ENCODE measurements at places on chromosomes 11 and 22. TPM values are rescaled to one million over a fixed set of nuclear protein-coding genes. Genes with fewer than 3 reads are reported as not detected.

Gene TSPAN18
- 28.6 TPM for total RNA-seq

Gene RNF169
- total RNA-seq, result 17.8 TPM

Gene CLDN5
- 0.04 TPM for total RNA-seq

Gene PATE4
- not detected for total RNA-seq

Gene ACR
- not detected for total RNA-seq

Gene HTR3A
- not detected for total RNA-seq

Gene OR52H1
- not detected for total RNA-seq

Gene MS4A6E
- total RNA-seq, result not detected

Gene NRIP3
- 10.1 TPM for total RNA-seq

Gene CECR2
- 17.6 TPM for total RNA-seq

Gene BTG4
- not detected for total RNA-seq

Gene RFPL1
- total RNA-seq, result not detected

Gene GAS2L1
- 6.4 TPM for total RNA-seq

Gene GLYAT
- not detected for total RNA-seq

Gene OVCH2
- not detected for total RNA-seq

Gene OR2D2
- not detected for total RNA-seq

Gene APOA5
- total RNA-seq, result not detected

Gene OR5P2
- total RNA-seq, result not detected

Gene RNH1
- 82.4 TPM for total RNA-seq

Gene CARNS1
- total RNA-seq, result 0.05 TPM

Gene ASCL3
- not detected for total RNA-seq

Gene OR51I2
- not detected for total RNA-seq

Gene RBFOX2
- total RNA-seq, result 136 TPM

Gene VWA5A
- 38.1 TPM for total RNA-seq

Gene FOSL1
- 1.9 TPM for total RNA-seq

Gene OR51B4
- not detected for total RNA-seq

Gene IGSF22
- 0.08 TPM for total RNA-seq

Gene CCDC117
- total RNA-seq, result 43.9 TPM

Gene KIRREL3
- 0.08 TPM for total RNA-seq

Gene PRAME
- total RNA-seq, result not detected

Gene IGLL1
- total RNA-seq, result not detected

Gene GDPD5
- total RNA-seq, result 5.8 TPM

Gene GPR83
- total RNA-seq, result 0.04 TPM

Gene C11orf87
- total RNA-seq, result not detected

Gene KDM4D
- total RNA-seq, result 1.9 TPM

Gene TUB
- 18.9 TPM for total RNA-seq

Gene APOC3
- not detected for total RNA-seq

Gene NF2
- 43.8 TPM for total RNA-seq

Gene TBX1
- 11.8 TPM for total RNA-seq

Gene LRRC75B
- total RNA-seq, result 0.35 TPM

Gene SCN2B
- not detected for total RNA-seq

Gene RPS13
- 3,131 TPM for total RNA-seq

Gene ZBED4
- total RNA-seq, result 53.2 TPM

Gene SLC25A22
- total RNA-seq, result 20.2 TPM

Gene OR10A2
- not detected for total RNA-seq

Gene KIAA1671
- 20.4 TPM for total RNA-seq

Gene OR5AN1
- not detected for total RNA-seq

Gene IL17REL
- total RNA-seq, result not detected

Gene OR8J1
- not detected for total RNA-seq

Gene FXYD2
- 0.14 TPM for total RNA-seq

Gene OR4A16
- not detected for total RNA-seq

Gene UQCR10
- 116 TPM for total RNA-seq

Gene HEPN1
- not detected for total RNA-seq

Gene MRGPRF
- total RNA-seq, result 0.51 TPM

Gene MEI1
- not detected for total RNA-seq

Gene RFPL2
- not detected for total RNA-seq

Gene SLCO2B1
- total RNA-seq, result 0.20 TPM

Gene APOA1
- total RNA-seq, result not detected

Gene TMEM45B
- total RNA-seq, result not detected

All from SJCRH30 (cell line).